ENCODE measurements at places on chromosomes 11 and 22.

GRCh38 chr11:12160680-12161079 is 50.3 kb downstream of the MICAL2 start:
- peak; percentile 86 for DNase-seq

GRCh38 chr11:128299132-128299726 is 288.1 kb downstream of the ETS1 start:
- peak; percentile 13 for DNase-seq

- no peak for DNase-seq
These were observed 67.7 kb upstream of the MYOD1 start for GRCh38 chr11:17651681-17652080.

- DNase-seq = no peak
These were observed 37.2 kb downstream of the CELSR1 start for GRCh38 chr22:46500201-46500600.

GRCh38 chr11:72924568-72925190 is 110.5 kb downstream of the ATG16L2 start:
- DNase-seq = no peak

- no peak for DNase-seq
These were observed 72.0 kb upstream of the SHISAL1 start for GRCh38 chr22:44384563-44385295.

DNA sequence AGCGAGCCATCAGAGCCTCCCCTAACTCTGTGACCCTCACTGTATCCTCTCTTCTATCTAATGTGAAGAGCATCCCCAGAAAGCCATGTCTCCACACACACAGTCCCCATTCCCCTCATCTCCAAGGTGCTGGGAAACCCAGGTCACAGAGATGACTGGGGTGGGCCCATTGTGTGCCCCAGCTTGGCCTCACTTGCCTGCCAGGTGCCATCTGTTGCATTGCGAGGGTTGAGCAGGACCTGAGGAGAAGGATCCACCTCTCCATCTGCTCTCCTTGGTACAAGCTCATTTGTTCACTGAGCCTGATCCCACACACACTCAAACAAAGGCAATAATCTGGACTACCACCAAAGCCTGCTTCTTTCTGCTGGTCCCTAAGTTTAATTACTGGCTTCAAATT is 118.8 kb downstream of the SPATA19 start:
- no peak for DNase-seq

- DNase-seq = no peak
These were observed 40.6 kb upstream of the KCNQ1OT1 start for GRCh38 chr11:2740275-2740940.

- DNase-seq = no peak
These were observed 142.1 kb downstream of the TRPC6 start for GRCh38 chr11:101441747-101442146.

DNA sequence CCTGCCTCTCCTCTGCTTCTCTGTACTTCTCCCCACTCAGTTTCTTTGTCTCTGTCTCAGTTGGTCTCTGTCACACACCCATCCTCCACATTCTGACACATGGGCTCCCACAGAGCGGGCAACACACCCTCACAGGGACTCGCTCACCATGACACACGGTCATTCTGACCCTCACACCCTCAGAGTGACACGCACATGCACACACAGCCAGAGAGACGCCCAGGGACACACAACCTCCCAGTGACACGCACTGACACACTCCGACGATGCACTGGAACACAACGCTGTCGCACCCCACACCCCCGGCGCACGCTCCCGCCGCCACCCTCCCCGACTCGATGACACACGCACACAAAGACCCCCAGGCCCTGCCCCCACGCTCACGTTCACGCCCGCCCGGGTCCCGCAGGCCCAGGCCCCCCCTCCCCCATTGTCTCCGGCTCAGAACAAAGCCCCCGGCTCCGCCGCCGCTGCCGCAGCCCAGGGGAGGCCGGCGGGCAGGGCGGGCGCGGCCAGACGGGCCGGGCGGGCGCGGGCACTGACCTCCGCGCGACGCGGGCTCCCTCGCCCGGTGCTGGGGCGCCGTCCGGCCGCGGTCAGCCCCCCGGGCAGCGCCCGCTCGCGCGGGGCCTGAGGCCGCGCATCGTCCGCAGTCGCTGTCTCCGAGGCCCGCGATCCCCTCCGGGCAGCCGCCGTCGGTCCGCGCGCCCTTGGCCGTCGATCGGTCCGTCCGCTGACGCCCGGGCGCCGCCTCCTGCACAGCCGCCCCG is 404 bp downstream of the DCHS1 start:
- no peak for DNase-seq

GRCh38 chr22:29773233-29773632 is 6.1 kb downstream of the UQCR10 start:
- DNase-seq = peak; percentile 81

- DNase-seq = peak; percentile 0
These were observed 18.8 kb downstream of the IL17REL start for GRCh38 chr22:49993649-49994360.

GRCh38 chr22:44455963-44456358 is 42.1 kb downstream of the RTL6 start:
- DNase-seq = no peak

- DNase-seq = no peak
These were observed 105.5 kb downstream of the CCDC83 start for GRCh38 chr11:85960678-85961077.

DNA sequence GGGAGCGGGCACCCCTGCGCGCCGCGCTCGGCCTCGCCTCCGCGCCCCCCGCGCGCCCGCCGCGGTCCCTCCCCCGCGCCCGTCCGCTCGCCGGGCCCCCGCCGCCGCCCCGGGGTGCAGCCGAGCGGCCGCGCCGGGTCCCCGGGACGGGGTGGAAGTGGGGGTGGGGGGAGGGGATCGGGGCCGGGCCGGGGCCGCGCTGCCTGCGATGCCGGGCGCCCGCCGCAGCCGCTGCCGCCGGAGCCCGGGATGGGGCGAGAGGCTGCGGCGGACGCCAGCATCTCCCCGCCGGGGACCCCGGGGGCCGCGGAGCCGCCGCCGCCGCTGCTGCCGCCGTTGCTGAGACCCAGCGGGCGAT is 365 bp downstream of the MGAT3 start:
- no peak for DNase-seq
